ENCODE measurements at places on chromosomes 11 and 22. TPM values are rescaled to one million over a fixed set of nuclear protein-coding genes. Genes with fewer than 3 reads are reported as not detected.

GRCh38 chr11:100646545-100646944, 40.5 kb upstream of the ARHGAP42 start:
- H3K4me3 ChIP-seq = no peak overlapping the region
- DNase-seq = no peak
- H3K36me3 ChIP-seq = no peaks in the 10 kb centered on the region
- H3K27me3 ChIP-seq = peaks cover 14% of the 10 kb centered on the region
- no peak overlapping the region for H3K27ac ChIP-seq

DNA sequence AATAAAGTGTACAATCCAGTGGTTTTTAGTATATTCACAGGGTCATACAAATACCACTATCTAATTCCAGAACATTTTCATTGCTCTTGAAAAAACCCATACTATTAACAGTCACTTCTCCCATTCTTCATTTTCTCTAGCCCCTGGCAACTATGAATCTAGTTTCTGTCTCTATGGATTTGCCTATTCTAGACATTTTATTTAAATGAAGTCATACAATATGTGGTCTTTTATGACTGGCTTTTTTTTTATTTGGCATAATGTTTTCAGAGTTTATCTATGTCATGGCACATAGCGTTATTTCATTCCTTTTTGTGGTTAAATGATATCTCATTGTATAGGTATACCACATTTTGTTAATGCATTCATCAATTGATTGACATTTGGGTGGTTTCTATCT, 59.4 kb downstream of the KDM2A start:
- H3K4me3 ChIP-seq = no peak overlapping the region
- peaks cover 43% of the 10 kb centered on the region for H3K36me3 ChIP-seq
- H3K27me3 ChIP-seq = no peaks in the 10 kb centered on the region
- DNase-seq = no peak

GRCh38 chr11:130314750-130315285, at the start of gene ZBTB44:
ZBTB44 (minus strand) TSS chr11:130314917; CDS start chr11:130261873, 53,044 bp downstream.
- peak within 1 kb of the TSS; percentile 95 for H3K27ac ChIP-seq
- H3K36me3 ChIP-seq = peaks cover 4% of the 10 kb centered on the region
- DNase-seq = peak; percentile 76

- DNase-seq = no peak
- H3K36me3 ChIP-seq = no peaks in the 10 kb centered on the region
- no peaks in the 10 kb centered on the region for H3K27me3 ChIP-seq
Measured at GRCh38 chr11:86210898-86211297, 33.7 kb upstream of the EED start.

- no peak overlapping the region for H3K4me3 ChIP-seq
- no peaks in the 10 kb centered on the region for H3K4me1 ChIP-seq
- peaks cover 7% of the 10 kb centered on the region for H3K27me3 ChIP-seq
- no peak overlapping the region for H3K27ac ChIP-seq
- DNase-seq = no peak
Measured at GRCh38 chr11:11988099-11988651, 20.3 kb downstream of the DKK3 start.

DNA sequence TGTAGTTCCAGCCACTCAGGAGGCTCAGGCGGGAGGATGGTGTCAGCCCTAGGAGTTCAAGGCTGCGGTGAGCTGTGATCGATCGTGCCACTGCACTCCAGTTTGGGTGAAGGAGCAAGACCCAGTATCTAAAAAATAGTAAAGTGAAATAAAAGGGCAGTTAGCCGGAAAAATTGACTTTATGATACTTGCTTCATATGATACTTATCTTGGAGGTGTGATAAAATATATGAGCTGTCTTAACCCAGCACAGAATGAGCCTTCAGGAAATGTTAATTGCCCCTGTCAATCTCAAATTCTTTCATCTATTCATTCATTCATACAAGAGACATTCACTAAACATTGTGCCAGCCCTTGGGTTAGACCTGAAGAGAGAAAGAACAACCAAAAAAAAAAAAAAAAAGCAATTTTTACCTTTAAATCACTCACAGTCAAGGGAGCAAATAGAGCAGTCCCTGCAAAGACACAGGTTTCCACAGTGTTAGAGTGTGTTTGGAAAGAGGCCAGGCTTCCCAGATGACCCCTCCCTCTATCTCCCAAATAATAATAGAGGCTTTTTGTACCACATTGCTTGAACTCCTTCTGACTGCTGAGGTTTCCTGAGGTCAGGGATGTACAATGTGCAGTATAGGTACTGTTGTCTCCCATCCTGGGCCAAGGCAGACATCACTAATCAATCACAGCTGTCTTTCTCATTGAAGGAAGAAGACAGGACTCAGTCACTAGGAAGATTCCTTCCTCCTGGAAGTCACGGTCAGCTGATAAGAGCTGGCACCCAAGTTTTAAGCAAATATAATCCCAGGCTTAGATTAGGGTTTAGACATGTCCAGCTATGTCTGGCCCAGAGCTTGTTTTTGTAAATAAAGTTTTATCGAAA, 454.6 kb downstream of the MIAT start:
- DNase-seq = no peak
- no peaks in the 10 kb centered on the region for H3K36me3 ChIP-seq
- no peak overlapping the region for H3K4me3 ChIP-seq
- H3K27me3 ChIP-seq = peaks cover 3% of the 10 kb centered on the region
- no peak overlapping the region for H3K27ac ChIP-seq

- no peaks in the 10 kb centered on the region for H3K4me1 ChIP-seq
- H3K4me3 ChIP-seq = no peak overlapping the region
- H3K27ac ChIP-seq = no peak overlapping the region
- no peak for DNase-seq
Measured at GRCh38 chr22:27424319-27424718, 377.2 kb downstream of the MN1 start.

DNA sequence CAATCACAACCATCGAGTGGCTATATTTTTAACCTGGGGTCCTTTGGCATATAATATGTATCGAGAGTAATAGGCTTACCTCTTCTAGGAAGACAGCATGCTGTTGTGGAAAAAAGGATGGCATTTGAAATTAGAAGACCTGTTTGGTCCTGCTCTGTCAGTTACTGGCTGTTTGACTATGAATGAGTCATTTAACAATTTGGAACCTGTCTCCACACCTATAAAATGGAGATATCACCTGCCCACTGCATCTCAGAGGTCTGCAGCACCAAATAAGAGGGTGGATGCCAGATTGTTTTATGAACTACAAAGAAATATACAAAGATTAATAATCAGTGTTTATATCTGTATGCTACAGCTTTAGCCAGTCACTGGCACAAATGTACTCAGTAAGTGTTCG, 60.8 kb downstream of the SLC25A17 start:
- no peaks in the 10 kb centered on the region for H3K27me3 ChIP-seq
- H3K36me3 ChIP-seq = no peaks in the 10 kb centered on the region
- no peak overlapping the region for H3K4me3 ChIP-seq
- DNase-seq = no peak
- H3K27ac ChIP-seq = no peak overlapping the region
- peaks cover 20% of the 10 kb centered on the region for H3K4me1 ChIP-seq

DNA sequence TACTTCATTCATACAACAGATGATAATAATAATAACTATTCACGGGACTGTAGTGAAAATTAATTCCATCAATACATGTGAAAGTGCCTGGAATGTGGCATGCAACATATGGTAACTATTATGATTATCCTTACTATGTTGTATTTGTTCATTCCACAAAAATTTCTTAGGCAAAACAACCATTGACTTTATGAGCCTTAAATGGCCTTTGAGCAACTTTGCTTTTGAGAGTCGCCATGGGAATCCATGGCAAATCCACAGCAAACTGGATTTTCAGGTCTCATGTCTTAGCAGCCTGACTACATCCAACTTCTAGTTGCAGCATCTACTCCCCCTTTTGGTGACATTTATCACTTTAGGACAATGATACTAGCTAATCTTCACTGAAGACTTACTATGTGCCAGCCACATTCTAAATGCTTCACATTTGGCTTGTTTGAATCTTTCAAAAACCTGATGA, 56.8 kb downstream of the SLC1A2 start:
- no peaks in the 10 kb centered on the region for H3K4me1 ChIP-seq
- H3K4me3 ChIP-seq = no peak overlapping the region
- no peaks in the 10 kb centered on the region for H3K27me3 ChIP-seq
- no peaks in the 10 kb centered on the region for H3K36me3 ChIP-seq
- H3K27ac ChIP-seq = no peak overlapping the region

DNA sequence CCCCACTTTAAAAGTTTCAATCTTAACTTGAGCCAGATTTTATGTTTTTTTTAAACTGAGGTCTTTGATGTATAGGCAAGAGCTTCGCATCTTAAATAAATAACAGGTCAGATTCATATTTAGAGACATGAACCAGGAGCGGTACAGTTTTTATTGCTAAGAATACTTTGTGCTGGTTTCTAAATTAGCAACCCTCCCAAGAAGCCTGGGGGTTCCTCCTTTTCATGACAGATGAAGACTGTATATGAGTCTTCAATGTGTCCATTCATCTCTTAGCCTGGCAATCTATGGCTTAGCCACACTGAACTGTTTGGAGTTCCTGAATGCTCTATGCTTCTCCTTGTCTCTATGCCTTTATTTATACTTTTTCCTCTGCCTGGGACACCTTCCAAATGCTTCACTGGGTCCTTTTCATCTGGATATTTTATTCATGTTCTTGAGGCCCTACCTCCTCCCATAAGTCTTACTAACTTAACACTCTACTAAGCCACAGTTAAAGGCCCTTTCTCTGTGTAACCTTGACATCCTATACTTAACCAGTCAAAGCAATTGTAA, 338.6 kb downstream of the INSC start:
- H3K27ac ChIP-seq = no peak overlapping the region
- H3K4me1 ChIP-seq = no peaks in the 10 kb centered on the region
- no peaks in the 10 kb centered on the region for H3K27me3 ChIP-seq
- H3K36me3 ChIP-seq = no peaks in the 10 kb centered on the region

DNA sequence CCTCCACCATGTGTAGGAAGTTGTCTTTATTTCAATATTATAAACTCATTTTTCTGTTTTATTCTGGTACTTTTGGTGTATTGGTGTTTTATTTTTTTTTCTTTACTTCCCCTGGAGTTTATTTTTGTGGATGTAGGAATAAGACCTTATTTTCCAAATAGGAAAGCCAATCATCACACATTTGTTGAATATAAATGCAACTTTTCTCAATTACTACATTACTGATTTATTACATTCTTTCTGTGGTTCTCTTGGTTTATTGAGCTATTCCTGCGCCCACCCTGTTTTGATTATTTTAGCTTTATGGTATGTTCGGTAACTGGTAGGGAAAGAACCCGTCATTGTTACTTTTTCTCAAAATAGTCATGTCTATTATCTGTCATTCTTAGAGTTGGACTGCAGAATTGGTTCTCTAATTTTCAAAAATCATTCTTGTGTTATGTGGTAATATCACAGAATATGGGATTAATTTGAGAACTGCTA, 3.6 kb downstream of the IGLL5 start:
- peak overlapping the region; percentile 71 for H3K27ac ChIP-seq
- peaks cover 48% of the 10 kb centered on the region for H3K36me3 ChIP-seq
- H3K4me3 ChIP-seq = peak overlapping the region; percentile 93
- no peak for DNase-seq
- H3K27me3 ChIP-seq = peaks cover 8% of the 10 kb centered on the region

DNA sequence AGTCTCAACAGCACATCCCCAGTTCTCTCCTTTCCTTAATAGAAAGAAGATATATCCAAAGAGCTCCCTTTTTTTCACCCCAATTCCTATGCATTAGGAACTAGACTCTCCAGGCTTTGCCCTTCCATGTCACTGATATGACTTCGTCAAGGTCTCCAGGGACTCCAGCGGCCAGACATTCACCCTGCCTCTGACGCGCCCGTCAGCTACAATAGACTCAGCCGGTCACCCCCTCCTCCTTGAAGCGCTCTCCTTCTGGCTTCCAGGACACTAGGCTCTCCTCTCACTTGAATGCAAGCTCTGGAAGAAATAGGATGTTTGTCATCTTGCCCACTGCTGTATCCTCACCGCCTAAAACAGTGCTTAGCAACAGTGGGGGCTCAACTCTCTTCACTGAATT, 14.9 kb upstream of the ELFN2 start:
- peaks cover 15% of the 10 kb centered on the region for H3K27me3 ChIP-seq
- no peaks in the 10 kb centered on the region for H3K36me3 ChIP-seq
- H3K4me1 ChIP-seq = no peaks in the 10 kb centered on the region

- no peak for DNase-seq
- H3K27ac ChIP-seq = no peak overlapping the region
Measured at GRCh38 chr11:118618115-118618990, 10.9 kb downstream of the PHLDB1 start.

DNA sequence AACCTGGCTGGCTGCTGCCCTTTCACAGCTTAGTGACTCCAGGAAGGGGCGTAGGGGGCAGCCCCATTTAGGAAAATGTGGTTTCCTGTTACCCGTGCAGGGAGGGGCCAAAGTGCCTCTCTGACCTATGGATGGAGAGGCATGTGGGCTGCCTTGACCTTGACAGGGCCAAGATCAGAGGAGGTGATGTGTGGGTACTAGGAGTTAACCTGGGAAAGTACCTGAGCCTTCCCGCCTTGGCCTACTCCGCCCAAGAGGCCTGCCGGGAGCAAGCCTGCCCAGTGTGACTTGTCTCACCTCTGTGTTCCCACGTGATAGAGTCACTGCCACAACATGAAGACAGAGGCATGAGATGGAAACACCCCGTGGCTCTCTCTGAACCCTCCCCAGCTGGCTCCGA, 33.4 kb downstream of the GRAMD4 start:
- no peak overlapping the region for H3K27ac ChIP-seq
- DNase-seq = no peak
- H3K4me1 ChIP-seq = peaks cover 47% of the 10 kb centered on the region
- H3K4me3 ChIP-seq = no peak overlapping the region
- H3K27me3 ChIP-seq = no peaks in the 10 kb centered on the region

Gene OVCH2
- total RNA-seq = not detected

Gene CCDC89
- total RNA-seq = not detected

Gene KCNA4
- not detected for total RNA-seq

Gene GRAMD4
- total RNA-seq = 39.3 TPM

Gene RFPL3
- not detected for total RNA-seq

Gene OR51E1
- not detected for total RNA-seq

Gene AQP11
- total RNA-seq = 0.22 TPM

Gene VSTM5
- not detected for total RNA-seq

Gene CCDC73
- total RNA-seq = not detected

Gene GAL3ST1
- 0.27 TPM for total RNA-seq

Gene LGALS12
- total RNA-seq = not detected

Gene SLC16A8
- total RNA-seq = not detected

Gene KCNK7
- total RNA-seq = 1.1 TPM

Gene CNGA4
- 0.22 TPM for total RNA-seq
